ENCODE measurements at places on chromosomes 5 and 9. TPM values are rescaled to one million over a fixed set of nuclear protein-coding genes. Genes with fewer than 3 reads are reported as not detected.

The ELOVL7 gene
- 0.42 TPM for total RNA-seq

The SPATA31E1 gene
- not detected for total RNA-seq

The SLC6A18 gene
- total RNA-seq, result not detected

The IL5 gene
- total RNA-seq, result not detected

The FOXD4L5 gene
- 0.27 TPM for total RNA-seq

The IFNK gene
- not detected for total RNA-seq

DNA sequence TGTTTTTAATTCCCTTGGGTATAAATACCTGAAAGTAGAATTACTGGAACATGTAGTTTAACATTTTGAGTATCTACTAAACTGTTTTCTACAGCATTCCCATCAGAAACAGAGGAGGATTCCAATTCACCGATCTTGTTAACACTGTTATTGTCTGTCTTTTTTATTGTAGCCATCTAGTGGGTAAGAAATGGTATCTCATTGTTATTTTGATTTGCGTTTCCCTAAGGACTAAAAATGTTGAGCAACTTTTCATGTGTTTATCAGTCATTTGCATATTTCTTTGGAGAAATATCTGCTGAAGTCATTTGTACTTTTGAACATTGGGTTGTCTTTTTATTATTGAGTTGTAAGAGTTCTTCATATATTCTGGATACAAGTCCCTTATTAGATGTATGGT is 135.2 kb upstream of the NFIL3 start:
- DNase-seq, result no peak

DNA sequence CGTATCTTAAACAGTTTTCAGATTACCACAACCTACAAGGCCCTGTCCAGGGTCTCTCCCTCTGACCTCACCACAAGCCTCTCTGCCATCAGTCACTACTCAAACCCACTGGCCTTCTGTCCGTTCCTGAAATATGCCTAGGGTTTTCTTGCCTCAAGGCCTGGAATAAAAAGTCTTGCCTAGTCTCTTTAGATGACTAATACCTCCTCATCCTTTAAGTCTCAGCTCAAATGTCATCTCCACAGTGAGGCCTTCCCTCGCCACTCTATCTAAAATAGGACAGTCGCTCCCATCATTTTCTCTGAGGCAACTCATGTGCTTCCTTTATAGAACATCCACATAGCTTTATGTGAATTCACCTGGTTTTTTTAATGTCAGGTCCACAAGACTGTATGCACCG is 5.2 kb downstream of the DENND1A start:
- no peak for DNase-seq

DNA sequence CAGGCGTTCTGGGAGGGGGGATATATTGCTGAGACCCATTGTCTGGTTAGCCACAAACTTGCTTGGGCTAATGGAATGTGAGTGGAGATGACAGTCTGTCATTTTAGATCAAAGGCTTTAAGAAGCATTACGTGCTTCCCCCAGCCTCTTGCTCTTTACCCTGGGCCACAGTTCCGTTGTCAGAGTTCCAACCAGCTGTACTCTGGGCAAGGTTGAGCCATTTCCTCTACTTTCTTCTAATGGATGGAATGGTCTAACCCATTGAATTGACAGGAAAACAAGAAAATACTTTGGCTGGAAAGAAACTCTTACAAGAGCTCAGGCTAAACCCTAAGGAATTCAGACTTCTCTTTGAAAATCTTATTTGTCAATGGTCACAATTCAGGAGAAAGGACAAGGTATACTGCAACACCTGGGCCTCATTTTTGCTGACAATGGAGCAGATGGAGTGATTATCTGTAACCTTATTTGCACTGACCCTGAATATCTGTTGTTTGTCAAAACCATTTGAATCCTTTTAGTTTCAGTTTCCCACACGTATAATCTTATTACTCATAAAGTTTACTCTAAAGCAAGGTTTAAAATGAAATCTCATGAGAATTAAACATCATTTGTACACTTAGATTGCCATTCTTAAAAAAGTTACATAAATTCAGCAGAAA is 231.4 kb downstream of the PDE4D start:
- peak; percentile 10 for DNase-seq

- DNase-seq, result no peak
Measured at GRCh38 chr5:17022296-17022695, 86.2 kb upstream of the MYO10 start.

GRCh38 chr9:104795082-104795481 is 31.2 kb downstream of the NIPSNAP3B start:
- no peak for DNase-seq

DNA sequence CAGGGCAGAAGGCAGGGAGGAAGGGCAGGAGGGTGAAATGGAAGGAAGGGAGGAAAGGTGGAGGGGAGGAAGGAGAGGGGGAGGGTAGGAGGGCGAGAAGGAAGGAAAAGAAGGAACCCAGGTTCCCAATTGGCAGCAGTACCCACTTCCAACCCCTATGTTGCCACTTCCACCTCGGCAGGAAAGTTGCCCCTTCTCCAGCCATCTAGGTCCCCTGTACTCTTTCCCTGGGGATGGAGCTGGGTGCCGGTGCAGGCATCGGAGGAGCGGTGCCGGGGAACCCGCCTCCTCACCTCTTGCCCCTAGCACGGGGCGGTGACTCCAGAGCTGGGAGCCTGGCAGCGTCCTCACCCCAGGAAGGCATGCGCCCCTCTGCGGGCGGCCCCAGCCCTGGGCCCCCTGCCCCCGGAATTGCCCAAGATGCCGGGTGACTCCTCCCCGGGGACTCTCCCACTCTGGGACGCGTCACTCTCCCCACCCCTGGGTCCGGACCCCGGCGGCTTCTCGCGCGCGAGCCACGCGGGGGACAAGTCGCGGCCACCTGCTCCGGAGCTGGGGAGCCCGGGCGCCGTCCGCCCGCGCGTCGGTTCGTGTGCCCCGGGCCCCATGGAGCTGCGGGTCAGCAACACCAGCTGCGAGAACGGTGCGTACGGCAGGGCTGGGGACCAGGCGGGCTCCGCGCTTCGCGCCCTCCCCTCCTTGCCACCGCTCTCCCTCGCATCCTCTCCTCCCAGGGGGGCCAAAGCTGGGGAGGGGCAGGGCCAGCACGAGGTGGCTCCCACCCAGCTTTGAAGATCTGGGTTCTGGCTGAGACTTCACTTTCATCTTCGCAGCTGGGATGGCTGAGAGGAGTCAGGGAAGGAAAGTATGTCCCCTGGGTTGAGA is at the start of gene NIPAL4:
Gene NIPAL4 (plus strand): TSS at position 499 of the 885 bp plus-strand sequence. CDS start 108 bp downstream, at position 607.
- no peak for DNase-seq

DNA sequence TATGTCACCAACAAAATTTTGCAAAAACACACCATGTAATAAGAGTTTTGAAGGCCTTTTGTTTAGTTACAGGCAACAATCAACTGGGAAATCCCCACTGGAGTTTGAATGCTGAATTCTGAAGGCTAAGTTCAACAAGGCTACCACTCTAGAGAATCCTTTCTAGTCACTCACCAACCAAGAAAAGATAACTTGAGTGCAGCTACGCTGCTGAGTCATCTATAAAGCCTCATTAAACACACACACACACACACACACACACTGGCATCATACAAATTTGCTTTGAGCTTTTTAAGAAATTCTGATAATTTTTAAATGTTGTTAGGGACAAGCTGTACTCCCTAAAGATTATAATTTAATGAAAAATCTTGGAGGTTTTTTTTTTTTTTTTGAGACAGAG is 219.6 kb downstream of the DENND1A start:
- no peak for DNase-seq

DNA sequence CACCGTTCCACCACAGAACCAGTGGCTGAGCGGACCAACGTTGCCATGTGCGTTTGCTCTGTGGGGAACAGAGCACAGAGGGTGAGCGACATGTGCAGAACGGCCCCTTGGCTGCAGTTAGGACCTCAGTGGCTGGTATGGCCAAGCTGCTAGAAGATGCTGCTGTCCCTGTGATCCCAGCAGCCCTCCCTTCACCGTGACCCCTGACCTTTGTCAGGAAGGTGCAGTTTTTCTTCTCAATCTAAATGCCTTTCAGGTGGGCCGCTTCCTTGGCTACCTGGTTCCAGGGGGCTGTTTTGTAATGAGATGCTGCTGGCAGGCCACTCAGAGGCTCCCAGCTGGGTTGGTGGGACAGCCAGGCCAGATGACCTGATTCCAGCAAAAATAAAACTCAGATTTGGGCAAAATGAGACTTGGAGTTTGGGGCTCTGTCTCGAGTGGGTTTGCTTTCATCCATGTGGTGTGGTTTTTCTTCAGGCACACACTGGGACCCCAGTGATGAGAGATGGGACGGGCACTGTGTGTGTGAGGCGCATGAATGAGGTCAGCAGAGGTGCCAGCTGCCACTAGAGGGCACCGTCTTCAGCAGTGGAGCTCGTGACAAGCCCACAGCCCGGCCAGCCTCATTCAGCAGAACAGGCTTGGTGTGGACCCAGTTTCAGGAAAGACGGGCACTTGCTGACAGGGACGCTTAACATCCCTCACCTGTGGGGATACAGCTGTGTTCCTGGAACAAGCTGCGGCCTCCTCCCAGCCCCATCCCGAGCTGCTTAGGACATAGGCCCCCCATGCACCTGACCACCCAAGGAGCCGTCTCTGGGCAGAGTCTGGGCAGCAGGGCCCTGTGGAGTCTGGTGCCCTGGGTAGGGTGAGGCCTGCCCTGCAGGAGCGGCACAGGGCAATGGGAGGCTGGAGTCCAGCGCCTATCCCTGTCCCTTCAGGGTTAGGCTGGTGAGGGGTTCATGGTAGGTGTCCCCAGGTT is 4.1 kb downstream of the MRPS2 start:
- DNase-seq, result peak; percentile 79

GRCh38 chr9:100554935-100555401 is 22.9 kb upstream of the CAVIN4 start:
- DNase-seq, result no peak

DNA sequence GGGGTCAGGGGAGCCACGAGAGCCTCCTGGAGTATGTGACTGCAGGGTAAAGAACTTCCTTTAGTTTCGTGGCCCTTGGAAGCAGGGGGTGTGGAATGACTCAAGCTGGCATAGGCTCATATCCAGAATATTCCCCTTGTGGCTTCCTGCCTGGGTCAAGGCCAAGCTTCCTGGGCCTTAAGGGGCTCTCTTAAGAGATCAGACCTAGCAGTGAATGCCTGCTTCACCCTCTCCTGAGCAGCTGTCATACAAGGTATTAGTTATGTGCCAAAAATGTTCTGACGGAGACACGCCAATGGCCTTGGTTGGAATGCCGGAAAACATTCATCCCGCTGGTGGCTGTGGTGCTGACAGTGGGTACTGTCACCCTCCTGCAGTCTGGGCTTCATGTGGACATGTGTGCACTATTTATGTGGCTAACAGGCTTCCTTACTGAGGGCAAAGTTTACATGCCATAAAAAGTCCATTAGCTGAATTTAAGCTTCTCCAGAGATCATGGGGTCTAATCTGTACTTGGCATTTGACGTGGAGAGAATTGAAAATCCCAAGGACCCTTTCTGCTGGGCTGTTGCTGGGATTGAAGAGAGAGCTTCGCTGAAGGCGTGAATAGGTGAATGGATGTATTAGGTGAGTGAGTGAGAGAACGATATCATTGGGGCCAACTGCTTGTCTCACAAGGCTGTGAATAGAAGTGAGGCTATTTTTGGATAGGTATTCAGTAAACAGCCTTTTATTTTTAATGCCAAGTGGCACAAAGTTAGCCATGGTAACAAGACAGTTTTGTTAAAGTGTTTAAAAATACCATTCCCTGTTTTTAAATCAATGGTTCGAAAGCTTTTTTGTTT is 156.8 kb downstream of the MACROH2A1 start:
- no peak for DNase-seq

DNA sequence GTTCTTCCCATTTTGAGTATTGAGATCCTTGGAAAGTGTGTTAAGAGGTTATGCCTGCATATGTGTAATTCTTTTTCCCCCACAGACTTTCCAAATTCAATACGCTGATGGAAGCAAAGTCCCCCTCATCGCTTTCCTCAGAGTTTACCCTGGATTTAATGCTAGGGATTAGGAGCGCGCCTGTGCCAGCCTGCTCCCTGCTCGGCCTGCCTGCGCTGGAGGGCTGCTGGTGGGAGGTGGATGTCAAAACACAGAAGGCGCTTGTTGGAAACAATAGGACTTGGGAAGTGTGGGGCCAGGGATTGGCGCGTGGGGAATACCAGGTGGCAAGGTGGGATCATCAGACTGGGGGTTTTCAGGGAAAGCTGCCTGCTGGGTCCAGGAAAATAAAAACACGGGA is 39.8 kb upstream of the PTCH1 start:
- no peak for DNase-seq

- DNase-seq, result no peak
Measured at GRCh38 chr9:72873456-72873855, 79.4 kb downstream of the ALDH1A1 start.

DNA sequence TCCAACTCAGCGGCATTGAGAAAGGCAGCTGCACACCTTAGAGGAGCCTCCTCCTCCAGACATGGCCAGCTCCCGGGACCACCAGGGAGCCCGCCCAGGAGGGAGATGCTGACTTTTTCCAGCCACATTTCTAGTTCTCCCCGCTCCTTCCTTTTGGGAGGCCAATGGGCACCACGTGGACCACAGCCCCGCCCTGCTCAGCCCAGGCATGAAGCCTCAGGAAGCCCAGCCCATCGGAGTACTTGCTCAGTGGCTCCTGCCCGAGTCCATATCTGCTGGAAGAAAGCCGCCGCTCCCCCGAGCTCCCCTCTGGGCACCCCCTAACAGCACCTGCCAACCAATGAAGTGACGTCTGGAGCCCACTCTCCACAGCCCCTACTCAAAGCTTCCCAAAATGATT is 52.4 kb downstream of the SMIM23 start:
- DNase-seq, result no peak

DNA sequence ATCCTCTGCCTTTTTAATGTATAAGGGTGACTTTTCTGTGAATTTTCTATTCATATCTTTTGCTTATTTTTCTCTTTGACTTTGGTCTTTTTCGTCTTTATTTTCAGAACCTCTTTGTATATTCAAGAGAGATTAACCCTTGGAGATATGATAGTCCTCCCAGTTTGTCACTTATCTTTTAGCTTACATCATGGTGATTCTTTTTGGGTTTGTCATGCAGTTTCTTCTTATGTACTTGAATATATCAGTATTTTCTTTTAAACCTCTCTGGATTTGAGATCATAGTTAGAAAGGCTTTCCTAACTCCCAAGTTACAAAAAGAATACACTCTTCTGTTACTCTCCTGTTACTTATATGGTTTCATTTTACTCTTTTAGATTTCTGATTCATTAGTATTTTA is 27.5 kb upstream of the GPR21 start:
- DNase-seq, result no peak

- DNase-seq, result peak; percentile 13
Measured at GRCh38 chr5:98780390-98780789, 6.9 kb downstream of the RGMB start.

DNA sequence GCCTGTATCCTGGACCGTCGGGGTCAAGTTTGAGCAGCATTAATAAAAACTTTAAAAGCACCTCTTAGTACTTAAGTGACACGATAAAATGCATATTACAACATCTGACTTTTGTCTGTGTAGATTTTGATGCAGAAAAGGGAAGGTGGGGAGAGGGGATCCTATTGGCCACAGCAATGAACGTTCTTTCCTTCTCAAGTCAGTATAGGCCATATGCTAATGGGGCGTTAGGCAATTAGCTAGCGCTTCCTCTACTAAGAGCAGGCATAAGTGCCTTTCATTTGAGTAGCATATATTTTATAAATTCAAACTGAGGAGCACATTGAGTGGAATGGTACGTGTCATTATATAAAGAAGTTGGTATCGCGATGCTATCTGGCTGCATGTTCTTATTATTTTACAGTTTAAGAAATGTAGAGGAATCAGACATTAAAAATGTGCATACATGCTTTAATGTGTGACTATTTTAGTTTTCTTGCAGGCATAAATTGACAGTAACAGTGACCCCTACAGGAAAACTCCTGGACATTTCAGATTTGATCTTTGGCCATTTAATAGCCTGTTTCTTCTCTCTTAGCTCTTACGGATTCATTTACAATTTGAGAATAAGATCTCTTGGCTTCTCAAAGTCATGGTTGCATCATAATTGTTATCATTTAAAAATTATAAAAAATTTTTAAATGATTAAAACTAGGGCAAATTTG is 1.1 kb upstream of the GNA14 start:
- DNase-seq, result no peak
